ENCODE measurements at places on chromosomes 2 and 18.

DNA sequence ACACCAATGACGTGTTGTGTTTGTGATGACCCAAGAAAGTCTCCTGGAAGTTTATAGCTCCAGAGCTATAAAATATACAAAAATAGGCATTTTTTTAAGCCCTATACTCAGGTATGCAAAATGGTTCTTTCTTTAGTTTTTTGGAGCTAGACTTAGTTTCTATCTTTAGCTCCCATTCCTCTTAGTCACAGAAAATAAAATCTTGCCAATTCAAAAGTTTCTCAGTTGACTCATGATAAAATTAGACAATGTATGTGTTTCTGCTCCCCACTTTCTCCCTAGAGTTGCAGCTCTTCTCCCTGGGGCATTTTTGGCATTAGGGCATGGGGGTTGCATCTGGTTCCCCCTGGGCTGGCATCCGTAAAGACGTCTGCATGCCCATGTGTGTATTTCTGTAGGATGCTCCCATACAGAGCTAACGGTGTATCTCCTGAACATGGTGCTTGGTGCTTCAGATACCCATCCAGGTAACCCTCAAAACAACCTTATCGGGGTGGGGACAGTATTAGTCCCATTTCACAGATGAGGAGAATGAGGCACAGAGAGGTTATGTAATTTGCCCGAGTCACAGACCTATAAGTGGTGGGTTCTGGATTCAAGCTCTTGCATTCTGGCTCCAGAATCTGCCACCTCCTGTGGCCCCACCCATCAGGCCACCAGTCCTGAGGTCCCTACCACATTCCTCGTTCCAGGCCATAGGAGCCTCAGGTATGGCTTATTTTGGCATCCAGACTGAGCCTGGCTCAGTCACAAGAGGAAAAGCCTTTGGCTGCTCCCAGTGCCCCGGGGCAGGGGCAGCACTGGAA, 43.1 kb upstream of the ASAP2 start:
- DNase-seq, result no peak

DNA sequence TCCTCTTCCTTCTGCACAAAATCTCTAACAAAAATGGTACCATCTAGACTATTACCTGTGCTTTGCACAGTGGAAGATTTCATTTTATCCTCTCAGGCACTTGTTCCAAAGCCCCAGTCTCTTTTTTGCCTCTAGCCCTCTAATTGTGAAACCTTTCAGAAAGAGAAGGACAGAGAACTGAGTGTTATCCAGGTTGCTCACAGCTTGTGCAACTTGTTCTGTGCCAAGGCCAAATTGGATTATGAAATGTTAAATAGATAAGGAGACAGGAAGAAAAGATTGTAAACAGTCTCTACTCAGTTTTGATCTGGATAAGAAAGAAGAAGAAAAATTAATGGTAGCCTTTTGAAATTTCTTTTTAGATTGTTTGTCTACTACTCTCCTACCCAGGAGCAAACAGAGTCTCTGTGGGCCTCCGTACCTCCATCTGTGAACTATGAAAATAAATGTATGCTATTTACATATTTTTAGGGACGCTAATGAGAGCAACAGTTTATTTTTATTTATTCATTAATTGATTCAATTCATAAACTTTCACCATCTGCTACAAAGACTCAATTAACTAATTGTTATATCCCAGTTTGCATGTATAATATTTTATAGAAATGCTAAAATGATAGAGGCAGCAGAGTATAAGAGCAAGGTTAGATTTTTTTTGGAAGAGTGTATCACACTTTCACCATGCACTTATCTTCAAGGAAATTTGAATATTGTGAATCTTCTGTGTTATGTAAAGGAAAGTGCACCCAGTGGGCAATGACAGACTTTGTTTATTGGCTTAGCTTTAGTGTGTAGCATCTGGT, 339.0 kb upstream of the ETAA1 start:
- DNase-seq, result no peak

DNA sequence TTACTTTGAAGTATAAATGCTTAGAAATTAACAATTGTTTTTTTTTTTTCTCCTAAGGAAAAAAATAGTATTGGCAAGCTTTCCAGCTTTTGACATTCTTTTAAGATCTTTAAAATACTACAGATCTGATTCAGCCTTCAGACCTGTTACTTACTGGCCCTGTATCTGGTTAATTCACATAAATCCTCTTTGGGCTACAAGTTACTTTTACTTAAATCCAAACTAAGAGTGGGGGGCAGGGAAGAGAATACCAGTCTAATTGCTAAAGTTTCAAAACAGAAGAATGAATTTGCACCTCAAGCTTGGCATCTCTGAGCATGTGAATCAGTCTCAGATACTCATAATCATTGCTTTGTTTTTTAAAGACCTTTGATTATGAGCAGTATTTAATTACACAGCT, 386.3 kb downstream of the PARD3B start:
- no peak for DNase-seq

DNA sequence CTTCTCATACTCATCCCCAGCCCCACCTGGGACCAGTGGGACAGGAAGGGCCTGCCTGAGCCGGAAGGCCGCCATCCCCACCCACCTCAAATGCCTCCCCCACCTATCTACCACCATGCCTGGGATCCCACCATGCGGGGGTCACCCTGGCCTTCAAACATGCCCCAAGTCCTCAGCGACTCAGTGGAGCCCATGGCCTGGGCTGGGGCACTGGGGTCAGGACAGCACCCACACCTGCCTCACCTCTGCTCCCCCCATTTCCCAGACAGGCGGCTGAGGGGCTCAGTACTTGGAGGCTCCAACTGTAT, 7.6 kb downstream of the INHBB start:
- DNase-seq, result no peak

DNA sequence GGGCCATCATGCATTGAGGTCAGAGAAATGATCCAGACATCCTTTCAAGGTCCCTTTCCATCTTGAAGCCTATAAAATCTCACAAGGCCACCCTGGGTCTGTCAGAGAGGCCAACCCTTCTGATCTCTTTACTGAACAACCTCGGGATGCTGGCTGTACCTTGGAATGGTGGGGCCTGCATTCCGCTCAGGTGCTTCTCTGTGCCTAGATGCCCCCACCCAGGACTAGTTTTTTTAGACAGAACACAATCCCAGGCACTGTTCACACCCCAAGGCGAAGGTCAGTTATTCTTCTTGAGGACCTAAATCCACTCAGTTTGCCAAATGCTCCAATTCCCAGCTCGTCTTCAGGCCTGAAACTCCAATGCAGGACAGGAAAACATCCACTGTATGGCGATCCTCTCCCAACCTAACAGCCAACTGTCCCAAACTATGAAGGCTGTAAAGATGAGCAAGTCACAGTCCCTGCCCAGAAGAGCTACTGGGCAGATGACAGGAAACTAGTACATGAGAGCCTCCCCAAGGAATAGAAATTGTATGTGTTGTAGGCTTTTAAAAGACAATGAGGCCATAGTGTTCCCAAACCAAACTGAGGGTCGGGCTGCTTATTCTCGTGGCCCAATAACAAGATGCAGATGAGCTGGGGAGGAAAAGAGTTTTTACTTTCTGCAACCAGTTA, 154.4 kb upstream of the ACAA2 start:
- DNase-seq, result no peak

DNA sequence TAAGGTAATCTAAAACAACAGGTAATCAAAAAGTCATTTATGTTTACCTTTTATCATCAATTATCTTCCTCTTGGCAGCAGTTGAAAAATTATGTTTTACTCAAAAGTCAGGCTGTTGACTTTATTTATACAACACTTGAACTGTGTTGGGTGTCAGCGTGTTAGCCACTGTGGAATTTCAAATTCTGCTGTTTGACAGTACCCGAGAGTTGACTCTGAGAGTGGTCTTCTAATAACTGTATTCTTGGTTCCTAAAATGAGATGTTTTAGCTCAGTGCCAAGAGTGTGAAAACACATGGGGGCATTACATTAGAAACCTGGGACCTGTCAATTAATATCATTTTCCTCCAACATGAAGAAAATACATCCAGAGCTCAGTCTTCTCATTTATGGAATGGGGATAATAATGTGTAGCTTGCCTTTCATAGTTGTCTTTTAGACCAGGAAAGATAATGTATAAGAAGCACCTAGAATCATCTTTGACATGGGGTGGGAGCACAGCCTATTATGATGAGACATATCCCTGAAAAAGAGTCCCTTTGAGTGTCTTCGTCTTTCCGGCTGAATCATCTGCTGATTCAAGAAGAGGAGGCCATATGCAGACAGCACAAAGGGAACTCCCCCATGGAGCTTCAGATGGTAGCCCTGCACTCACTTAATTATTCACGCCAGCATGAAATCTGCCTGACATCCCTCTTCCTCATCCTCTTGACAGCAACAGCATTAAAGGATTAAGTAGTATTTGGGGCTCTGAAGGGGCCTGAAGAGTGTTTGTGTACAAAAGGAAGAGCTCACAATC, 89.1 kb downstream of the AFF3 start:
- DNase-seq, result no peak

DNA sequence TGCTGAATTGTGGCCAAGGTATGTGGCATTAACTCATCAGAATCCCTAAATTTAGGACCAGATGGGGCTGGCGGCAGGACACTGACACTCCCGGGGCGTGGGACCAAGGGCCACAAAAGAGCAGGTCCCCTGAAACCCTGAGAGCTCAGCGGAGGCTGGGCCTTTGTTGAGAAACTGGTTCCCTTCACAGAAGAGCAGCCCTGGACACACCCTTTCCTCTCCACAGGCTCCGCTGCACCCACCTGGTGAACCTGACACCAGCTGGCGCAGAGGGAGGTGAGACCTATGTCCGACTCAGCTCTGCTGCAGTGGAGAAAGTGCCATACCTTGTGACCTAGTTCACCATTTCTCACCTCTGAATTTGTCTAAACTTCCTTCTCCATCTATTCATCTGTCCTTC, 119.5 kb downstream of the RTP5 start:
- DNase-seq, result no peak

GRCh38 chr2:197209742-197210408, 100.7 kb downstream of the ANKRD44 start:
- peak; percentile 47 for DNase-seq

- no peak for DNase-seq
These were observed 207.1 kb downstream of the ACKR3 start for GRCh38 chr2:236776695-236777251.

GRCh38 chr2:202780514-202781021, 91.0 kb downstream of the ICA1L start:
- no peak for DNase-seq

DNA sequence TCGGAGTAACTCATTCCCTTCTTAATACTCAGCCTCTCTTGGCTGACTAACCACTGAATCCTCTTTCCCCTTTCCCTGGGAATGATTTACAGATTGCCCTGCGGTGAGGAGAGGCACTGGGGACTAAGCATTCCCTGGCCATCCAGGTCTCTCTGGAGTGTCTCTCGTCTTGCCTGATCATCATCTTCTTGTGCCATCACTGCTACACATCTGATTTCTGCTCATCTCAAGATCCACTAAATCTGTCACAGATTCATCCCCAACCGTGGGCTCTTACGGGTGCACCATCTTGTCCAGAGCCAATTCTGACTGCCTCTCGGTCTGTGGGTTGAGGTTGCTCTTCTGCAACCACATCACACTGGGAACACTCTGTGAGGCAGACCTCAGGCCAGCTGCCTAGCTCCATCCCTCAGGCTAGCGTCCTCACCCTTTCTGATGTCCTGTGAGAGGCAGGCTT, 12.0 kb downstream of the SFTPB start:
- DNase-seq, result no peak

DNA sequence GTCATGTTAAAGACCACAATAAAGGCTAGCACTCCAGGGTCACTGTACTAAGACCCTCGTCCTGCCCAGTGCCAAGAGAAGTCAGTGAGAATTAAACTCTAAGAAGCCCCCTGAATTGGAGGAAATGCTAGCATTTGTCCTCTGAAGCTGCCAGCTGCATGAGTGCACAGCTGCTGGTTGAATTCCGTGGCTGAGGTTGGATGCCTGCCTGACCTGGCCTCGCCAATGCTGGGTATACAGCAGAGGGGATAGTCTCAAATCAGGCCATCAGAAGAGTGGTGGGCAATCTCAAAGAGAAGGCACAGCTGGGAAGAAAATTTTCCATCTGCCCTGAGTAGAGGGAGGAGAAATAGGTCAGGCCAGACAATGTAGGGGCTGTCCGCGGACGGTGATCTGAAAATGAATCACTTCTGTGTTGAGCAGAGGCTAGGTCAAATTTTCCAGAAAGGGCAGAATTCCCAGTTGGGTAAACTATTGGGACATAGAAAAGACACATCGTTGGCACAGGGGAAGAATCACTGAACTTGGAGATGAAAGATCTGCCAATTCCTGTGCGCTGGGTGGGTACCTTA, 110.5 kb upstream of the AGAP1 start:
- no peak for DNase-seq

DNA sequence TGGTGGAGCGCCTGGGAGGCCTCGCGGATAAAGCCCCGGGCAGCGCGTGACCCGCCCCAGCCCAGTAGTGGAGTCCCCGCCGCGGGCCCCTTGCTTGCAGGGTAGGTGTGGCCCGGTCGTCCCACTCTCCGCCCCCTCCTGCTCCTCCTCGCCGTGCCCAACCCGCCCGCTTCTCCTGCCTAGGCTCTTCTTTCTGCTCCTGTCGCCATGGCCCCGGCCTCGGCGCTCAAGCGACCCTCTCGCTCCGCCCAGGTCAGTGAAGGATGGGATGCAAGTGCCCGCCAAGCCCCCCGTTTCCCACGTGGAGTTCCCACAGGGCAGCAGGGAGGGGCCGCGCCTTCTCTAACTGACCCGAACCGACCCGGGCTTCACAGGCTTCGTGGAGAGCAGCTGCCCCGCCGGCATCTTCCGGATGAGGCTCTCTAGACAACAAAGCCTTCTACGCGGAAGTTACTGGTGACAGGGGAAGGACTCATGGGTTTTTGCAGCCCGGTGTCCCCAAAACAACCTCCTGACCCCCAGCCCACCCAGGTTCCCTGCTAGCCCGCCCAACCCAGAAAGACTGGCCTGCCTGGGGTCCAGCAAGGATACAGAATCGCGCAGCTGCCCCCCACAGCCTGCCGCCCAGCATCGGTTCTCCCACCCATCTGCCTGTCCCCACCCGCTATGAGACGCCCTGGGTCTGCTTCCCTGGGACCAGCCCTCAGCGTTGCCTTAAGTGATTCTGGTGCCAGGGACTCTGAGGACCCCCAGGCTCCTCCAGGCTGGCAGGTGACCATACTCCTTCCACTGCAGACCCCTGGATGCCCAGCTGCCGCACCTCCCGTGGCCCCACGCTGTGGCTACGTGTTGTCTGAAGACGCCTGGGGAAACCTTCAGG, 32.8 kb downstream of the TTC32 start:
- no peak for DNase-seq

GRCh38 chr2:172147944-172148650, 45.4 kb upstream of the DLX2 start:
- no peak for DNase-seq

DNA sequence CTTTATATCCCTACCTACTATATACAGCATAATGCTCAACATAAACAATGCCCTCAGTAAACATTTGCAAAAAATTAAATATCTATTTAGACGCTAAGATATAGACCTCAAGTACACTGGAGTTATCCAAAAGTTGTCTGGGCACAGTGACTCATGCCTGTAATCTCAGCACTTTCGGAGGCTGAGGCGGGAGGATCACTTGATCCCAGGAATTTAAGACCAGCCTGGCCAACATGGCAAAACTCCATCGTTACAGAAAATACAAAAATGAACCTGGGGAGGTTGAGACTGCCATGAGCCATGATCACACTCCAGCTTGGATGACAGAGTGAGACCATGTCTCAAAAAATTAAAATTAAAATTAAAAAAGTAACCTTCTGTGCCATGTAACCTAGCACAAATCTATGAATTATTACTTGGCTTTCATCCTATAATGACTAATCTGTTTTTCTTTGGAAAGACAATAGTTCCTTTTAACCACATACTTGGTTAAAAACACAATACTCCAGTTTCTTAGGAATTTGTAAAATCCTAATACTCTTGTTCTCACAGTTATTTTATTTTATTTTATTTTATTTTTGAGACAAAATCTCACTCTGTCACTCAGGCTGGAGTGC, 6.7 kb upstream of the TNFAIP6 start:
- no peak for DNase-seq

GRCh38 chr2:28607730-28608499, 112.1 kb downstream of the PLB1 start:
- no peak for DNase-seq

All from GF-D8 (cell line).